ENCODE measurements at places on chromosomes 4 and X.

DNA sequence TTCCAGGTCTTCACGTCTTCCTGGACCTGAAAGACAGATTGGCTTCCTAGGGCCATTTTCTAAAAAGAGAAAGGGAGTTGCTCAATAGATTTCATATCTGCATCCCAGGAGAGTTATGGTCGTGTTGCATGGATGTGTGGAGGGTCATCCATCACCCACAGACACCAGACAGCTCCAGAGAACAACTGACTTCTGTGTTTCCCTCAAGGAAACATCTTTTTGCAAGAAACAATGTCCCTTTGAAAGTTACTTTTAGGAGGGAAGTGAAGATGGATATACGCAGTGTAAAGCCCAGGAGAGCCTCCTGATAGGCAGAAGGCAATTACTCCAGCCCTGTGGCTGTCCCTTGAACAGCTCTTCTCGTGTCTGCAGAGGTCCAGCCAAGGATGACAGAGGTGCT lies 108.3 kb downstream of the CLNK start:
- H3K36me3 ChIP-seq: no peaks in the 10 kb centered on the region
- H3K4me3 ChIP-seq: no peak overlapping the region
- no peak overlapping the region for H3K27ac ChIP-seq
- H3K4me1 ChIP-seq: no peaks in the 10 kb centered on the region

GRCh38 chr4:150570862-150571261 lies 11.1 kb upstream of the MAB21L2 start:
- no peaks in the 10 kb centered on the region for H3K4me1 ChIP-seq
- no peak for DNase-seq
- H3K27me3 ChIP-seq: no peaks in the 10 kb centered on the region
- no peaks in the 10 kb centered on the region for H3K36me3 ChIP-seq
- no peak overlapping the region for H3K4me3 ChIP-seq

GRCh38 chr4:107850438-107850837 lies 25.7 kb downstream of the SGMS2 start:
- H3K27ac ChIP-seq: no peak overlapping the region
- H3K4me3 ChIP-seq: no peak overlapping the region
- H3K27me3 ChIP-seq: no peaks in the 10 kb centered on the region
- DNase-seq: no peak
- H3K4me1 ChIP-seq: no peaks in the 10 kb centered on the region

- H3K27ac ChIP-seq: no peak overlapping the region
- H3K36me3 ChIP-seq: no peaks in the 10 kb centered on the region
- no peaks in the 10 kb centered on the region for H3K27me3 ChIP-seq
These were observed 190.4 kb upstream of the TLL1 start for GRCh38 chr4:165682611-165683010.

DNA sequence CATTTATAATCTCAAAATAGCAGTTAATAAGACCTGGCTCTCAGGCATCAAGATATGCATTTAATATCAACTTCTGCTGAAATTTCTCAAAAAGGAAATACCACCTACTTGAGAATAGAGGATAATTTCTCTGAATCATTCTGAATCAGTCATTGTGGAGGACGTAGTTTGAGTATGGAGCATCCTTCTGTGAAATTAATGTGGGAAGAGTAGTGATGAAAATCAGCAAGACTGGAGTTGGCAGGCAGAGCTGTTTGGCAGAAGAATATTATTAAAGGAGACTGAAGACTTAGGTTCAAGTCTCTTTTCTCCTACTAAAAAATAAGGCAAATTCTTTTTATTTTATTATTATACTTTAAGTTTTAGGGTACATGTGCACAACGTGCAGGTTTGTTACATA lies 325.6 kb upstream of the ATOH1 start:
- no peak overlapping the region for H3K27ac ChIP-seq
- H3K27me3 ChIP-seq: no peaks in the 10 kb centered on the region
- no peaks in the 10 kb centered on the region for H3K4me1 ChIP-seq
- H3K4me3 ChIP-seq: no peak overlapping the region

DNA sequence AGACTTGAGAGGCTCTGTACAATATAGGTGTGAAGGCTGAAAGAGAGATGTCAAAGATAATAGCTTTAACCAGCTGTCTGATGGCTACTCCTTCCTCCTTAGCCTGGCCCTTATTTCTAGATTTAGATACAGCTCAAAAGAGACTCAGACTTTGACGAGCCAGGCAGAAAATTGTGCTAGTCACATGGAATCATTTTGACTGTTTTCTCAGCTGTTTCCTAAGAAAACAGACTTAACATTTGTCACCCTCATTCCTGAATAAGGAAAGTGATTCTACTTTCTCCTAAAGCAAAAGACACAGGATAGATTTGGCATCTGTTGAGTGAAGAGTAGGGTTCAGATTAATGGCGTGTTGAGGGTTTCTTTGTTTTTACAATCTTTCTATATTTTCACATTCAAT lies 340.7 kb downstream of the DHX15 start:
- no peak overlapping the region for H3K4me3 ChIP-seq
- no peak for DNase-seq
- H3K4me1 ChIP-seq: no peaks in the 10 kb centered on the region
- H3K36me3 ChIP-seq: no peaks in the 10 kb centered on the region
- H3K27me3 ChIP-seq: no peaks in the 10 kb centered on the region

DNA sequence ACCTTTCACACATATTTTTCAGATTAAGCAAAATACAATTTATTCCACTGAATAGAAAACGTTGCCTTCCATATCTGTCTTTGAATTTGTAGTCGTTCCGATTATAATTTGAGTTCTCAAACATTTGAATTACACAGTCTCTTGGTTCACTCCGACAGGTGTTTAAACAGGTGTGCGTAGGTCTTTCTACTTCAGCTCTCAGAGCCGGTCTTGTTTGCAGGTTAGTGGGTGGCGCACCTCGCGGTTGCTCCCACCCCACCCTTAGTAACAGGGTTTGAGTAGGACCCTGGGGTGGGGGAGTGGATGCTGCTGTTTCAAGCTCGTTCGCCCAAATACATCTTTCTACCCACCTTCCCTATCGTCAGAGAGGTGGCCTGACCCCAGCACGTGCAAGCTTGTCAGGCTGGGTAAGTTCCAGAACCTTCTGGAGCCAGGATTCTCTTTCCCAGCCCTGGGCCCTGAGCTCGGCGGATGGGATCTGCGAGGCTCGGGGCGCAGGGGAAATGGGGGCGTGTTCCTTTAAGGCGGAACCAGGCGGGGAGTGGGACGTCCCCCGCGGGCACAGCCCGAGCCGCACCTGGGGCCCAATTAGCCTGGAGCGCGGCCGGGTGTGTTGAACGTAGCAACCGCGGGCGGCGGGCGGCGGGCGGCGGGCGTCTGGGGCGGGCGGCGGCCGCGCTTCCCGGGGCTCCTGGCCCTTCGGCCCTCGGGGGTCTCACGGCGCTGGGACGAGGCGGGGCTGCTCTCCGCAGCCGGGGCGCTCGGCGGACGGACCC lies at the start of gene FAM149A:
FAM149A (plus strand) TSS at position 591 of the 776 bp plus-strand sequence.
- no peaks in the 10 kb centered on the region for H3K27me3 ChIP-seq
- H3K27ac ChIP-seq: no peak within 1 kb of the TSS
- H3K4me3 ChIP-seq: no peak within 1 kb of the TSS
- no peaks in the 10 kb centered on the region for H3K36me3 ChIP-seq
- DNase-seq: no peak
- H3K4me1 ChIP-seq: no peaks in the 10 kb centered on the region

DNA sequence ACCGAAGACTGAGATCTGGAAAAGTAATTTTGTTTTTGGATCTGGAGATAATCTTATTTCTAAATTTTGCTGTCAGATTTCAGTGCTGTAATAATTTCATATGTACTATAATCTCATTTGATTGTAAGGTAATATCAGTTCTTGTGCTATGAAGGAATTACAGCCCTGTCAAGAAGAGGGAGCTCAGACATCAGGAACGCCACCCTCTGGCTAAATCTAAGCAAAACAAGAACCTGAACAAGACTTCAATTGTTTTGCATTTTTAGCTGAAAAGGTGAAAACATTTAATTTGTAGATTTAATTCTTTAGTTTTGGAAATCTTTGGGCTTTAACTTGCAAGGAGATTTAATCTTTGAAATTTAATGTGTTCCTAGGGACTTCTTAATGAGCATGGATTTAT lies 525.4 kb upstream of the HS3ST1 start:
- no peaks in the 10 kb centered on the region for H3K27me3 ChIP-seq
- no peaks in the 10 kb centered on the region for H3K36me3 ChIP-seq
- DNase-seq: no peak

DNA sequence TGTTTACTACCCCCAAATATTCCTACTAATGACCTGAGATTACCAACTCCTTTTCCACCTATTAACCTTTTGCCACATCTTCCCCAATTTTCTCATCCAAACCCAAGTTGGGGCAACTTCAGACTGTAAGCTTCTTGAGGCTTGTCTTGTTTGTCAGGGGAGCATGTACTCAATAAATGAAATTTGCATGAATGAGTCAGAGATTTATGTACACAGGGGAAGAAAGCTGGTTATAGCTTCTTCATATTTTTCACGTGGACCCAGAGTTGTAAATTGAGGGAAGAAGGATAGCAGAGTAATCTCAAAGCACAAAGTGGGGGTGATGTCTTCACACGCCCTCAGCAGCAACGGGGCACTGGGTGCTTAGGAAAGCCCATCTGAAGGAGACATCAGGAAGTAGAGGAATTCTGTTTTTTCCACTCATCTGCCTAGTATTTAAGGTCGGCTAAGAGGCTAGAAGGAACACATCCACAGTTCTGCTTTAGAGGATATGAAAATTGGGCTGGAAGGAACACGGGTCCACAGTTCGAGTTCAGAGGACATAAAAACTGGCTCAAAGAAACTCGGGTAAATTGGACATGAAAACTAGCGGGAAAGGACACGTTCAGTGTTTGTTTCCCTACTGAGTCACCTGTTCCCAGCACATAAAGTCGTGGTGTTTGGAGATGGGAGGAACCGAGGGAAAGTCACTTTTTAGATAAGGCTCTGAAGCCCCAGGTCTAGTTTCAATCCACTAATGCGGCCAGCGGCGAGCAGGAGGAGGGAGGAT lies 696 bp upstream of the CA5B start:
- H3K4me1 ChIP-seq: no peaks in the 10 kb centered on the region
- H3K4me3 ChIP-seq: no peak overlapping the region
- DNase-seq: no peak
- H3K27ac ChIP-seq: no peak overlapping the region
- no peaks in the 10 kb centered on the region for H3K36me3 ChIP-seq
- H3K27me3 ChIP-seq: no peaks in the 10 kb centered on the region

- DNase-seq: no peak
- H3K27me3 ChIP-seq: no peaks in the 10 kb centered on the region
- H3K4me3 ChIP-seq: no peak overlapping the region
- no peak overlapping the region for H3K27ac ChIP-seq
These were observed 26.5 kb downstream of the SEC31A start for GRCh38 chr4:82864336-82864979.

GRCh38 chr4:77854431-77855111 lies 8.1 kb upstream of the MRPL1 start:
- H3K27ac ChIP-seq: no peak overlapping the region
- no peaks in the 10 kb centered on the region for H3K36me3 ChIP-seq
- DNase-seq: no peak

DNA sequence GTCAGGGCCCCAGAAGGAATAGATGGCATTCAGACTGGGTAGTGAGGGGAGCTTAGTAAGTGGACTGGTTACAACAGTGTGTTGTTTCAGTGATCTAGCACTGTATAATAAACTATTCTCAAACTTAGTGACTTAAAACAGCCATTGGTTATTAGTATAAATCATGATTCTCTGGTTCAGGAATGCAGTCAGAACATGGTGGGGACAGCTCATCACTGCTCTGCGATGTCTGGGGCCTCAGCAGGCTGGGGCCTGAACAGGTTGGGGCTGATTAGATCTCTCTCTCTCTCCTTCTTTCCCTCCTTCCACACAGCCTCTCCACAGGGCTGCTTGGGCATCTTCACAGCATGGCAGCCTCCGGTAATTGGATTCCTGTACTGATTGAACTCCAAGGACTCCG lies 160.4 kb downstream of the GATB start:
- H3K27me3 ChIP-seq: no peaks in the 10 kb centered on the region
- DNase-seq: no peak
- H3K4me1 ChIP-seq: no peaks in the 10 kb centered on the region
- no peak overlapping the region for H3K4me3 ChIP-seq
- no peak overlapping the region for H3K27ac ChIP-seq

All from DND-41 (cell line).